ENCODE measurements at places on chromosomes 2 and 18.

- no peak for DNase-seq
These were observed 199.1 kb upstream of the NXPH2 start for GRCh38 chr2:138979131-138979785.

- no peak for DNase-seq
These were observed 1.6 kb downstream of the MTCL1 start for GRCh38 chr18:8706791-8707555.

GRCh38 chr2:94984964-94985575 lies 40.4 kb upstream of the MAL start:
- DNase-seq, result no peak

DNA sequence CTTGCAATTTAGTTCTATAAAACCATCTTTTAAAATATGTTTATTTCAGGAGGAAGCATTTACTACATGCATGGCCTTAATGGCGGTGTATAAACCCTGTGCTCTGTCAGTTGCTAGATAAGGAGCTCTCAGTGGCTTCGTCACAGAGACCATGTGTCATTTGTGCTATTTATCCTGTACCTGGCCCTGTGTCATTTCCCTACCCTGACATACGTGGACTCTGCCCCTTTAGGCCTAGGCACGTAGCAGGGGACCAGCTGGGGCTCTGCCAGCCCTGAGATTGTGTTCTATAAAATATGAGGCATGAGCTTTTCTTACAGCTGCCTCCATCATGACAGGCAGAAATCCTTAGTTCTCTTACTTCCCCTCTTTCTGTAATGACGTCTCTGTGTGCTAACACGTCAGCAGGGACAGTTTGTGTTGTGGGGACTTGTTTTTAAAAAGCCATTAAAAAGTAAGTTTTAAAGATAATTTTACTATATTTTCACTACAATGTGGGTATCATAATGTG lies 88.0 kb downstream of the ITGB1BP1 start:
- DNase-seq, result no peak

DNA sequence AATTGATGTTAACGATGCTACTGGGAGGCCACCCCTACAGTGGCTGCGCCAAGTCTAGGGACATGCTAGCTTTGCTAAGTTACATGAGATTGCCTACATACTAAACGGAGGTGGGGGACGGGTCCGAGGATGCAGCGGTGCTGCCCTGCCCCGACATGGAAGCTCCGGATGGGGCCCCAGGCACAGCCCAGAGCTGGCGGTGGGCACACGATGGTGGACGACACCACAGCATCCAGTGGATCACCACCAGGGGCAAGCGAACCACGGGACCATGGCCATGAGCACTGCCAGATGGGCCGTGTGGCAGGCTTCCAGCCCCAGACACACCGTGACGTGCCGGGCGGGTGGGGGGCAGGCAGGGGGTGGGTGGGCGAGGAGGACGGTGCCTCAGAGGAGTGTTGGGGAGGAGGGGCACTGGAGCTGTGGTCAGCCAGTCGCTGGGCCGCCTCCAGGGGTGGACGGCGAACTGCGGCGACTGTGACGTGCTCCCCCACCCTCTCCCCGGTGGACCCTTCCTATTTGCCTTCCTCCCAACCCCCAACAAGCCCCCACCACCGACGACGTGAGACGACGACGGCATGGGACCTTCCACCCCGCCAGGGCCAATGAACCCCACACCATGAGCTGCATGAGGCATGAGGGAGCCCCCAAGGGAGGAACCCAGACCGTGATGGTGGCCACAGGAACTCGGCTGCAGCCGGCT lies 90.6 kb upstream of the ANKRD30BL start:
- DNase-seq, result no peak

DNA sequence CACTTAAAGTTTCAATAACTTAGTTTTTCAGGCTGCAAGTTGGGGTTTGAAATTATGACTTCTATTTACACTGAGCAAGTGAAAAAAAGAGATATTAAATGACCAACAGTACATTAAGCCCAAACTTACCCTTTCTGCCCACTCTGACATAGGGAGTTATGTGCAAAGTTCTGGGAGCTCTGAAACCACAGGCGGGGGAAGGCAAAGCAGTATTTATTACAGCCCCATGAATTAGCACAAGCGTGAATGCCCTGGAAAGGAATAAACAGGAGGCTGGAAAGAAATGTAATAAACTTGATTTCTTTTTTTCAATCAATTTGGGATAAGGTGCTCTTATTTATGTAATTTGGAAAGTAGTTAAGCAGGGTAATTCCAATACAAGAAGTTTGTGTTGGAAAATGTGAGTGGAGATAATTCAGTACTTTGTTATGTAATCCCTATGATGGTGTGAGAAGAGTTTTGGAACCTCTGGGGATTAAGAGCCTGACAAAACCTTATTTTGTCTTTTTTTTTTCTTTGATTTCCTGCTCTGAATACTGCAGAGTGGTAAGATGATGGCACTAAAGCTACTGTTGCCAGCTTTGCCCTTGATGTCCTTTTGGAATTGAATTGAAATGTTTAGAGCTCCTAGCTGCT lies 351.5 kb downstream of the ARHGAP15 start:
- DNase-seq, result no peak

- DNase-seq, result no peak
These were observed 521.2 kb downstream of the NYAP2 start for GRCh38 chr2:225920621-225921220.

GRCh38 chr2:126302043-126302442 lies 353.9 kb upstream of the GYPC start:
- DNase-seq, result no peak

- no peak for DNase-seq
These were observed 14.4 kb downstream of the PIEZO2 start for GRCh38 chr18:11134940-11135339.

All from stimulated activated CD4-positive, alpha-beta T cell treated with anti-CD3 and anti-CD28 coated beads, Interleukin-12 subunit alpha, Interleukin-12 subunit beta, amount 100 ng/mL, for 4 hours (primary cell).